ENCODE measurements at places on chromosomes 16 and 17.

DNA sequence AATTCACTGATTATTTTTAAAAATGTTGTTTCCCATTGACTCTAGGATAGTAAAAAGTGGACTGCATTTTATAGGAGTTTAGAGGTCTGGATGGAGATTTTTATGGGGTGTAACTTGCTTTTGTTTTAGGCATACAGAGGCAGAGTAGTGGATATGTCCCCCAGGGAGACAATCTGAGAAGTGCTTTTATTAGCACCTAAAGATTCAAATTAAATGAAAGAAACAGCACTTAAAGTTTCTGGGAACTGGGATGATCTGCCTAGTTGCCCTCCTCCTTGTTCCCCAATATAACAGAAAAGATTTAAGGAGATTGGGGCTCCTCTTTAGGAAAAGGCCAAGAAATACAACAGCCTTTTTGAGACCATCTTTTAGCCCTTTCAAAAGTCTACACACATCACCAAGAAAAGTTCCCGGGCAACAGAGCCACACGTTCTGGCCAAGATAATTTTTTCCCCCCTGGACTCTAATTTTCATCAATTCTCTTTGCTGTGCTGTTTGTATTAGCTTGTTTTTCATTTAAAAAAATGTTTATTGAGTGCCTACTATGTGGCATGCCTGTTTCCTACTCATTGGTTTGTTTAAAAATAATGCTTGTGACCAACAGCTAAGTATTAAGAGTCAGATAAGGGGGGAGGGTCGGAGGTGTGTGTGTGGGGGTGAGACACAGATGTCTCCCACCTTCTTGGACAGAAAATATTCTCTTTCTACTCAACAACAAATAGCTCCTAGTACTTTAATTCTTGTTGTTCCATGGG lies 2.5 kb upstream of the IGF2BP1 start:
- DNase-seq: no peak

DNA sequence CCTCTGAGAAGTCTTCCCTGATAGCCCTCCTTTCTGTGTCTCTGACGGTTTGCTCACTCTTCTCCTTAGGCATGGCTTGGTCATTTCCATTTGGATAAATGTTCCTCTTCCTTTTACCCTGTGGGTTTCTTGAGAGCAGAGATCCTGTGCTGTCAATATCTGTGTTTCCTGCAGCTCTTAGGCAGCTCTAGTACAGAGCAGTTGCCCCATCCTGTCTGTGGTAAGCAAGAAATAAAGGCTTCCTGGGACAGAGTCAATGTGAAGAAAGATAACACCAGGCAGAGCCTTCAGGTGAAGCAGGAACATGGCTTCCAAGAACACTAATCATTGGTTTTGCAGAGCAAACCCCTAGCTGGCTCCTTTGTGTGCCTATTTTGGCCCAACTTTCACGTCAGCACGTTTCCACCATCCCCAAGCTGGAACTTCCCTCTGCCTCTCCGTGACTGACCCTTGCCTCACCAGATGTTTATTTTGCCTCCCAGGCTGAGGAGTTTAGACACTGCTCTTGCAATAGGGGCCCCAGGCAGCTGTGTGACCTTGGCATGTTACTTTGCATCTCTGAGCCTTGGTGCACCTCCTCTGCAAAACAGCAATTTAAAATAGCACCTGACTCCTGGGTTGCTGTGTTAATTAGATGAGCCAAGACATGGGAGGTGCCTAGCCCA lies 49.6 kb upstream of the SIAH1 start:
- DNase-seq: no peak

GRCh38 chr17:144936-145670 lies 7.7 kb downstream of the SCGB1C2 start:
- DNase-seq: no peak

DNA sequence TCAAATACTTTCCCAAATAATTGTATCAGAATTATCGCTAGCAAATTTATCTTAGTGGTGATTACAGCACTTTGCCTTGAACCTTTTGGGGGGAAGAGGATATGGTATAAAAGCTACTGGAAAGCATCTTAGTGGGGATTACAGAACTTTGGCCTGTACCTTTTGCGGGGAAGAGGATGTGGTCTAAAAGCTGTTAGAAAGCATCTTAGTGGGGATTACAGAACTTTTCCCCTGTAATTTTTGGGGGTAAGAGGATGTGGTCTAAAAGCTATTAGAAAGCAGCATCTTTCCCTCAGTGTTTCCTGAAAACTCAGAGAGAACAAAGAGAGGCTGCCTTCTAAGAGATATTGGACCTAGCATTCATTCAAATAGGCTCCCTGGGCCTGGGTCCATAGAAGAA lies 4.1 kb downstream of the SLFN12 start:
- no peak for DNase-seq

GRCh38 chr17:27834571-27834970 lies 34.2 kb upstream of the NOS2 start:
- DNase-seq: no peak

DNA sequence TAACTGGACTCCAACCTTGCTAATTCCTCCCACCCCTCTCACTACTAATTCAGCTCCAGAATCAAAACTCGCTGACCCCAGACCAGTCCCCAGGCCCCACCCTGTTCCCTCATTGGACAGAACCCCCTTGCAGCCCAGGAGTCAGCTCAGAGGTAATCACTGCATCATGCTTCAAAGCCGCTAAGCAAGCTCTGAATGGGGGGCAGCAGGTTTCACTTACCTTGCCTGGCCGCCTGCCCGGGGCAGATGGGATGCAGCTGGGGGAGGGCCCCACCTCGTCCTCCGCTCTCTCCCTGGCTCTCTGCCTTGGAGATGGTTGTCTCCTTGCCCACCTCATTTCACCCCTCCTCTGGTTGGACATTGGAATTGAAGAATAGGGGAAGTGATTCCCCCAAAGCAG lies 4.8 kb upstream of the NGFR start:
- no peak for DNase-seq

- no peak for DNase-seq
Measured at GRCh38 chr16:1960665-1961630, 1.6 kb downstream of the NDUFB10 start.

- peak; percentile 91 for DNase-seq
Measured at GRCh38 chr17:8119581-8120519, 1.5 kb upstream of the ALOXE3 start.

DNA sequence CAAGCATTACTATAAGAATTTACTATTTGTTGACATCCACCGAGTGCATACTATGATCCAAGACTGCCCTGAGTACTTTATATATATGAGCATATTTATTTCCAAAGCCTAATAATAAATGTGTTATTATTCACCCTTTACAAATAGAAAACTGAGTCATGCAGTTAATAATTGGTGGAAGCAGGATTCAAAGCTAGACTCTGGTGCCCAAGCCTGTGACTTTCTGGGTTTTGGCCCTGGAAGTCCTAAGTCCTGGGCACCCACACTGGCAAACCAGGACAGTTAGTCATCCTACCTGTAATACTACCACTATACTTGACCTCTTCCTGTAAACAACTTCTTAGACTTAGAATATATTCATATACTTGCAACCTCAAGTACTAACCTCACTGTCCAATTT lies 257.4 kb upstream of the IRX5 start:
- no peak for DNase-seq

- no peak for DNase-seq
Measured at GRCh38 chr17:52032454-52032853, 126.1 kb downstream of the CA10 start.

DNA sequence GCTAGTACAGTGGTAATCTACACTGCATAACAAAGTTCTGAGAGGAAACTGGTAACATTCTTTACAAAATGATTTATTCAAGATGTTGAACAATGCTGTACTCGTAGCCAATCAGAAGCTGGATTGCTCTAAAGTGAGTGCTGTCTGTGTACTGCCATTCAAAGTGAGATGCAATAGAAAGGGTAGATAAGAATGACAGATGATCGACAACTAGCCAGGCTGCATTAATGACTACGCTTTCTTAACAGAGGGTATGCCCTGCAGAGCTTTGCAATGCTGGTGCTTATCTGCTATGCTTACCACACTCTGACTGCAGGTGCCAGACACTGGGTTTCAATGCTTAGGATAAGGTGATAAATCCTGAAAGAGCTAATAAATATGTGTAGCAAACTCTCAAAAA lies 46.1 kb upstream of the SLC25A19 start:
- DNase-seq: no peak

DNA sequence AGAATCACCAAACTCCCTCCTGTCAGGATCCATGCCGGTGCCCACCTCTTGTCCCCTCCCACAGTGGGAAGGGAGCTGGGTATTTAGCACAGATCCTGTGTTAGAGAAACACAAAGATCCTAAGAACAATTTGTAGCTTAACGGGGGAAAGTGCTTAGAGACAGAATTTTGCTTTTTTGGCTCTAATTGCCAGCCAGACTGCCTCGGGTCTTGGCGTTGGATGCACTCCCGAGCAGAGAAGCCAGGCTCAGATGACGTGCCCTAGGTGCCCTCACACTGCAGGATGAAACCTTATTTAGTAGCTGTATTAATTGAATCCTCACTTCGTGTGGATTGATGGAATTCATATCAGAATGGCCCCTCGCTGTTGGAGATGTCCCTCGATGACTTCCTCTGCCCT lies 22.5 kb upstream of the MAF start:
- no peak for DNase-seq

- DNase-seq: no peak
Measured at GRCh38 chr16:1012722-1013592, 31.4 kb downstream of the SOX8 start.

DNA sequence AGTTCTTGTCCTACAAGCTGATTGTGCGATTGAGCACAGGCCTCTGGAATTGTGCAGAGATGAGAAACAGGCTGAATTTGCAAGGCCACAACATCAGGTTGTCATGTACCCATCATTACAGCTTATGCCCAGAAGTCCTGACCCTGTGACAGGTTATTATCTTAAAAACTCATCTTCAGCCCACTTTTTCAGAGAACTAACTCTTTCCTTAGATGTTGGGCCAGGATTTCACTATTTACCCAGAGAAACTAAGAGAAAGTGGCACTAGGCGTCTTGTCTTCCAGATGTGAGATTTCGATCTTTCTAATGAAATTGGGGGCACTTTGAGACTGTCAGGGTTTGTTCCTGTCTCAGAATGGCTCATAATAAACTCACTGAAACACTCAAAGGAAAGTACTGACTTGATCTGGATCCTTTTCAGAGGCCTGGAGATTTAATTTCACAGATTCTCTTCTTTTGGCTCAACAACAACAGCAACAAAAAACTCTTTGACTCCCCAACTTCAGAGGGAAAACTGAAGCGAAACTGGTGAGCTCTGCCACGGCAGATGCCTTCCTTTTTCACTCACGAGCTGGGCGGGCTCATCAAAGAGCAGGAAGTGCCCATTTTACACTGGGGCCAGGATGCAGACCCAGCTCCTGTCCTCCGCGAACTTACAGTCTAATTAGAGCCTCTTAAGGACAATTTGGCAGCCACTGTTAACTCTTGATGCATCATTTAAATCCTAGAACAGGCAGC lies 17.7 kb upstream of the SLC12A3 start:
- no peak for DNase-seq

DNA sequence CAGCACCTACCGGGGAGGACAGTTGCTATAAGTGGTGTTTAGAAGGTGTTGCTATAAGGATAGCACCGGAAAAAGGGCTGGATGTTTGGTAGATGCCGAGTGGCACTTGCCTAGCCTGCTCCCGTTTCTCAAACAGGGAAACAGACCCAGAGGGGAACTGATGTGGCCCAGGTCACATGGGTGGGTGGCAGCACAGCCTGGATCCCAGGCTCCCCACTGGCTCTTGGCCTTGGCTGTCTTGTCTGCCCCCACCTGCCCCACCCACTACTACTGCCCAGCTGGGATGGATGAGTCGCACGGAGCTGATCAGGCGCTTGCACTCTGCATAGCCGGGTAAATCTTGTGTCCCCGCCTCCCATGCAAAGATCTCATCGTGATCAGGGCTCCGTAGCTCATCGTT lies 7.2 kb downstream of the SMTNL2 start:
- DNase-seq: no peak

- no peak for DNase-seq
Measured at GRCh38 chr16:62135446-62135845, 99.2 kb upstream of the CDH8 start.

GRCh38 chr17:83099570-83100181 lies 20.3 kb downstream of the METRNL start:
- no peak for DNase-seq

- DNase-seq: no peak
Measured at GRCh38 chr16:71250461-71251235, 20.1 kb upstream of the HYDIN start.

DNA sequence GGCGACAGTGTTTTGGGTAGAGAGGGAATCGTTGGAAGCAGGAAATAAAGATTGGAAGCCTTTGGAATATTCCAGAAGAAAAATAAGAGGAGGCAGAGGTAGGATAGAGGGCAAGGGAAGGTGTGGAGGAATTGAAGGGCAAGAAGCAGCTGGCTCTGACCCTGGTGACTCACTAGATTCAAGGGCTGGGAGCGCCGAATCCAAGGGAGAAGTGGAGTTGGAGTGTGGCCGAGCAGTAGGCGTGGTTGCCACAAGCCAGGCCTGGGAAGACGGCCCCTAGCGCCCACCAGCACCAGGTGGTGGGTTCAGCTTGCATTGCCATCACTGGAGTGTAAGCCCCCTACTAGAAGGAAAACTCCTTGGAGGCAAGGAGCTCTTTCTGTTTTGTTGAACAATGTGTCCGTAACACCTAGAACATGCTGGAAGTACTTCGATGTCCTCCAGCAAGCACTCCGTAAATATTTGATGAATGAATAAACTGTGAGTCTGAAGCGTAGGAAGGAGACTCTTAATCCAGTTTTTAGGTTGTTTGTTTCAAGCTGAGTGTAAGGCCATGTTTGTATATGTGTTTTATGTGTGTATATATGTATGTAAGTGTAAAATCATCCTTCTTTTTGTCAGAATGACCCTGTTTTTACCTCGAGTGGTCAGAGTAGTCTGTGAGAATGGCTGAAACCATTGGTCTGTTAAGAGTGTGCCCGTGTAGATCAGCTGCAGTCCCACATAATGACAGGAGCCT lies 139.5 kb downstream of the CMIP start:
- DNase-seq: no peak

DNA sequence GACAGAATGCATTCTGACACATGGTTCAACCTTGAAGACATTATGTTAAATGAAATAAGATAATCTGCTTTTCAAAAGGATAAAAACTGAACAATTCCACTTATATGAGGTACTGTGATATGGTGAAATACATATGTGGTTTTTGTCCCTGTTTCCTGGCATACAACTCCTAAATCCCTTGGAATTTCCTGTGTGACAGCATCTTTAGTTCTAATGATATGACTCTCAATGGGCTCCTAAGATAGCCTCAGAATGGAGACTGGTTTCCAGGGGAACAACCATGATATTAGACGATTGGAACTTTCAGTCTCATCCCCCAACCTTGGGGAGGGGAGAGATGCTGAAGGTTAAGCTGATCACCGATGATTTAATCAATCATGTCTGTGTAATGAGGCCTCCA lies 37.7 kb upstream of the PHLPP2 start:
- no peak for DNase-seq

GRCh38 chr17:50841949-50842354 lies 6.6 kb downstream of the WFIKKN2 start:
- no peak for DNase-seq

DNA sequence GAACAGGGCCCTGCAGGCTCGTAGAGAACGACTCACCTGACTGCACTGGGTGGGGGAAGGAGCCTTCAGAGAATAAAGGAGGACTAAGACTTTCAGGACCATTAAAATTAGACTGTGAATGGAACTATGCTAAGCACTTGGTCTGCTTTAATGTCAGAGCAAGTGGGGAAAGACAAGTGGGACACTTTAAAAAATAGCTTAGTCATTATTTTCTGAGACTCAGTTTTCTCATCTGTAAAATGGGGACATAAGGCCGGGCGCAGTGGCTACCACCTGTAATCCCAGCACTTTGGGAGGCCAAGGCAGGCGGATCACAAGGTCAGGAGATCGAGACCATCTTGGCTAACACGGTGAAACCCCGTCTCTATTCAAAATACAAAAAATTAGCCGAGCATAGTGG lies 19.3 kb upstream of the BCO1 start:
- no peak for DNase-seq

- DNase-seq: no peak
Measured at GRCh38 chr16:75019007-75019406, 20.2 kb downstream of the ZNRF1 start.
